Amygdala (tissue), 56 donors: ENCODE measurements at places on chromosomes 4 and X.

DNA sequence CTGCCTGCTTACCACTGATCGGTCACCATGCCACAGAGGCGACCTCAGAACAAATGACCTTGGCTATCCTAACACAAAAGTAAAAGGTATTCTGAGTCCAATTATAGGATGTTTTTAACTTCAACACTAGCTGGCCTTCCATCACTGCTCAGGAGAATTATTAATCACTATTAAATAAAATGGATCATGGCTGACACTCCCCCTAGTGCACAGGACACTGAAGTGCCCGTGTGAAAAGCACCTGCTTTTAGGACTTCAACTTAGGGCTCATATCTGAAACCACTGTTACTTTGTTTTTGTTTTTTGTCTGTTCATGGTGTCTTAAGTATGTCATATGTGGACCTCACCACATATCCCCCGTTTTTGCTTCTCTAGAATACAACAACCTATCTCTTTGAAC is 33.9 kb downstream of the STX18 start:
- no peak for DNase-seq

GRCh38 chrX:368811-369562 is 17.7 kb downstream of the PPP2R3B start:
- no peak for DNase-seq

DNA sequence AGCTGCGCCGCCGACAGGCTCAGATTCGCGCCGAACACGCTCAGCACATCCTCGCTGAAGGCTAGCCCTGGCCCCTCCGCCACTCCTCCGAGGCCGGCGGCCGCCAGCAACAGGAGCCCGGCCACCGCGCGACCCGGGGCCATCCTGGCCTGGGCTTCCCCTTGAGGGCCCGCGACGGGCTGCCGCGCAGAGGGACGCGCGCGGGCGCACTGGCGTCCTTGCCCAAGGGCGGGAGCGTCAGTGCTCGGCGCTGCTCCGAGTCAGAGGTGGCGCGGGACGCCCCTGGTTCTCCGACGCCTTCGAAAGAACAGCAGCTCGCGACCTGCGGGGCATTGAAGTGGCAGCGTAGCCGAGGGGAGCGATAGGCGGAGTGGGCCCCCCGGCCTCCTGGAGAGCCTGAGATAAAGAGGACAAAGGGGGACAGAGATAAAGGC is 745 bp downstream of the SLC39A8 start:
- peak; percentile 23 for DNase-seq

- DNase-seq, result no peak
These were observed 86.9 kb upstream of the PHOX2B start for GRCh38 chr4:41835321-41835995.

GRCh38 chrX:13716905-13717304 is 17.5 kb downstream of the TRAPPC2 start:
- no peak for DNase-seq

- no peak for DNase-seq
These were observed 33.2 kb downstream of the PPARGC1A start for GRCh38 chr4:23856630-23857029.

DNA sequence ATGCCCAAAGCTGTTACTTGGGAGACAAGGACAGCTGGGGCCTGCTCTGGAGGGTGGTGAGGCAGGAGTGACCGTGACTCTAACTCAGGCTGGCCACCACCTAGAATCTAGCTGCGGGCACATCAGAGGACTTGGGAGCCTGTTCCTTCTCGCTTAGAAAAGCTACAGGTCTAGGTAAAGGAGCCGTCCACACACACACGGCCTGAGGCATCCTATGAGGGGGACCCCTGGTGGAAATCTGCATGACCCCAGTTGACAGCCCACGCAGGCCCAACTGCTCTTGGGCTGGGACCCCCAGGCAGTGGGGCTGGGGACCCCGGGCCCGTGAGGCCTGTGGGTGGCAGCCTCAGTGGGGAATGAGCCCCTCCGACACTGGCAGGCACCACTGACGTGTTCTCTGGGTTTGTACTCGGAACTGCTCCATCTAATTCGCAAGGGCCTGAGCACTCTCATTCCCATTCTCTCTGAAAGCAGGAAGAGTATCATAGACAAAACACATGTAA is 75.6 kb downstream of the ACOX3 start:
- no peak for DNase-seq

GRCh38 chrX:105753411-105753810 is 68.9 kb upstream of the NRK start:
- DNase-seq, result no peak

GRCh38 chrX:142251202-142251601 is 46.1 kb upstream of the MAGEC2 start:
- no peak for DNase-seq

DNA sequence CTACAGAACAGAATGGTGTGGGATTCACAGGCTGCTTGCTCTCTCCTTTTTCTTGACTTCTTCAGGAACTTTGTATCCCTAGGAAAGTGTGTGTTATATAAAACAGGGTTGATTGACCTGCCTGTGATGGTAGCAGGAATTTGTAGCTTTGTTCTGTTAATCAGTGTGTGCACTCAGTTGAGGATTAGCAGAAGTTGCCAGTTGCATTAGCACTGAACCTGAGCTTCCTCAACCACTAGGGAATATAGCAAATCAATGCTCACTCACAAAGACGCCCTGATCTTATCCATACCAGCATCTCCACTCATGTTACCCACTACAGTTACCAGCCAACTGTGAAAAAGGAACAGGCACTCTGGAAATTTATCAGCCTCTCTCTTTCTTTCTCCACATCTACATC is 319.1 kb upstream of the EMCN start:
- DNase-seq, result no peak

- no peak for DNase-seq
These were observed 53.2 kb downstream of the MGST2 start for GRCh38 chr4:139718833-139719232.

GRCh38 chrX:2498781-2499302 is 1.9 kb downstream of the DHRSX start:
- no peak for DNase-seq

DNA sequence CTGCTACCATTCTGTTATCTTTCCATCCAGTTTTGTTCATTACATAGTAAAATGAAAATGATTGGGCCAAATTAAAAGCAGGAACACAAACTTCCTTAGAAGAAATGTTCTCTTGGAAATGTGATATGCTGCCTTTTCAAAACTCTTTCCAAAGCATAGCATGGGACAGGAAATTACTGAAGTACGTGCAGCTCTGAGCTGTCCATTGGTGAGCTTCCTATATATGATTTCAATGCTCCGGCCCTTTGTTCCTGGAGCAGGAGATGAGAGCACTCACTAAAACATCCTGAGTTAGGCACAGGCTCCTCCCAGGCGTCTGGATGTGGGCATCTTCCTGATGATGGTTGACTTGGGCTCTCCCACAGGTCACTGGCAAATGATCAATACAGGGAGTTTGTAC is 33.0 kb upstream of the ANXA3 start:
- no peak for DNase-seq

DNA sequence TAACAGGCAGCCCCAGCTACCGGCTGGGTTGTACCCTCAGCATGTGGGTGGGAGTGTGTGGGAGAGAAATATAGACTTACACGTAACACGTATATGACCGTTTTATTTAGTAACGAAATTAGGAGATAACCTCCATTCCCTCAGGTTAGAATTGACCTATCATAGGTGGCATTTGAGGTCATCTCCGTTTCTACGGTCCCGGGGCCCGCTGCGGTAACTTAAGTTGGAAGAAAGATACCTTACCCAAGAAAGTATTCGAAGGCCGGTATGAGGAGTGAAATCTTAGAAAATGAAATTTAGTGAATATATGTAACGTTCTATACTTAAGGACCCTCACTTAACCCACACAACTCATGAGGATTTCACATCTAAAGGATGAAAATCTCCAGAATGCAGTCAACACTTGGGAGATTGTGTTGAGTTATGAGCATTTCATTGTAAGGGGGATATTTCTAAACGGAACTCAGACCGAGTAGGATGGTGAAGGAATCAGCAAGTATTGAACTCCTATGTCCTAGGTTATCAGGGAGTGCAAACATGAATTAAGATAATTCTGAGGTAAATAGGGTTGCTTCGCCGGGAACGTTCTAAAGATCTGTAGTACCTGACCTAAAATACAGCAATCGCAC is 891 bp downstream of the CISD2 start:
- DNase-seq, result no peak

DNA sequence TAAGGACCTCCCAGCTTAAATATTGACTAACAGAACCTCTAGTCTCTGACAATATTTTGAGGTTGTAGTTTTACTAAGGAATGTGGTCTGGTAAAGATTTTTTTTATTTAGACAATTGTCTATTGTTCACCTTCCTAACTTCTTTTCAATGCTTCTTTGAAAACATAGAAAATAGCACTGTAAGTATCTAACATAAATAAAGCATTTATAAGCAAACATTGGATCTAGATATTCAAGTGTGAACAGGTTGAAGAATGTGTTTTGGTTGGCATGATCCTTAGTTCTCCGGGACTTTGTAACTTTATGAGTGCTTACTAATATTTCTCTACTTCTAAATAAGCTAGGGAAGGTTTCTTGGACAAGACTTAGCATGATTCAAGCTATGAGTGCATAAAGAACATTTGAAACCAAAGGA is 285.4 kb upstream of the ARSJ start:
- DNase-seq, result no peak

DNA sequence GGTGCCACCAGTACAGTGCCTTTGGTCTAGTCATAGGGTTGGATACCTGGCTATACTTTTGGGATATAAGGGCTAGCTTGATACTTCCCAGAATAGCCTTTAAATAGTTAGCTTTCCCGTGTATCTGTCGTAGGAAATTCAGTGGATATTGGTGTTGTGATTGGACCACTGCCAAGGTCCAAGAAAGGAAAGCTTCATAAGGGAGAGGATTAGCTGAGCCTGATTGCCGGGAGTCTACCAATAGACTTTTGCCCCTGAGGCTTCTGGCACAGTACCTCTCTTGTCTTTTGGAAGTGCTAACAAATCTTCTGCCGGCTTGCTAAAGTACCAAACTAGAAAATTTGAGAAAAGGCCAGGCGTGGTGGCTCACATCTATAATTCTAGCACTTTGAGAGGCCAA is 350.6 kb downstream of the CHIC1 start:
- no peak for DNase-seq

- no peak for DNase-seq
These were observed 211.6 kb upstream of the DKK2 start for GRCh38 chr4:107247738-107248137.

DNA sequence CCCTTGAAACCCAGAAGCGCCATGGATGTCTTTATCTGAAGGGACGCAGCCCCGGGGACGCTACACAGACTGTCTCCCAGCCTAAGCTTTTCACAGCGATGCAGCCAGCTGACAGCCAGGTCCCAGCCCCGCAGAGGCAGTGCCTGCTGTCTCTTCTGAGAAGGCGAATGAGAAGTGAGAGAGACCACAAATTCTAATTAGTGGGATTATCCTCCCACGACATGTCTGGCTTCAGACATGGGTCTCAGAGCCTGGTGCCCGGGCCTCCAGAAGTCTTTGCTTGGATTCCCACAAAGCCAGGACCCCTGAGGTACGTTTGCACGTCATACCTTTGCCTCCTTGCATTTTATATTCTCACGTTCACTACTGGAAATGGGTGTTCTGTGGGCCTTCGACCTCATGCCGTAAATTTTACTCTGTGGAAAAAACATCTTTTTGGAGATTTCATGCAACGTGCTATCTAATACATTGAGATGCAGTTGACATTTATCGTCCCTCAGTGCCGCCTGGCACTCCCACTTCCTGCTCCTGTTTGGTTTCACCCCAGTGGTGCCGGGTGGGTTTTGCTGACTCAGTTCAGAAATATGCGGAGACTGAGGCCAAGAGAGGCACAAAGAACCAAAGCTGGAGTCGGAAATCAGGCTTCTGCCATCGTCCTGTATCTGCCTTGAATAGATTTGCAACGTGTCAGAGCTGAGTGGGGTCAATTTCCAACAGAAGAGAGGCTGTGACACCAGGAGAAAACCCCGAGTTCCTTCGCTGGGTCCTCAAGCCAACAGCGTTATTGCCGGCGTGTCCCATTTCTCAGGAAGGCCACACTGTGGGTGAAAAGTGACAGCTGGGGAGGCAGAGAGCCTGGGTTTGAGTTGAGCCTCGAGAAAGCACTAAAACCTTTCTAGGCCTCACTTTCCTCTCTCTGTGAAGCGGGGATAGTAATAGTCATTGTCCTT is 114.4 kb downstream of the STK32B start:
- no peak for DNase-seq

GRCh38 chr4:82357640-82358039 is 16.2 kb downstream of the HNRNPD start:
- no peak for DNase-seq

GRCh38 chrX:123203772-123204171 is 19.7 kb downstream of the GRIA3 start:
- no peak for DNase-seq

DNA sequence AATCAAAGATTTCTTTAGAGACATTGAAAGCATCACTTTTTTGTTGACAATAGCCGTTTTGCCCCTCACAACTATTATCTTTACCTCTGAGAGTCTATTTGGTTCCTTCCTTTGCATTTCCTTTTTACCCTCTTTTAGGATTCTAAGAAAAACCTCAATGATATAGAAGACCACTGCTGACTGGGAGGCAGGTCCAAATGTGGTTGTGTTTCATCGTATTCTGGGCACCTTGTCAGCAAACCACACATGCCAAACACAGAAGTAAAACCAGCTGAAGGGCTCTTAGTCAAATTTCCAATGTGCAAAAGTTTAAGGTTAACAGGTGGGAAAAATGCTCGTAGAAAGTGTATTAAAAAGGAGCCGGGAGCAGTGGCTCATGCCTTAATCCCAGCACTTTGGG is 5.1 kb upstream of the PRMT9 start:
- no peak for DNase-seq

GRCh38 chr4:38532908-38533499 is 131.0 kb upstream of the KLF3 start:
- DNase-seq, result no peak

- DNase-seq, result no peak
These were observed 90.5 kb downstream of the ELOVL6 start for GRCh38 chr4:110107866-110108265.

- DNase-seq, result no peak
These were observed 317.6 kb upstream of the CNKSR2 start for GRCh38 chrX:21056622-21057021.

DNA sequence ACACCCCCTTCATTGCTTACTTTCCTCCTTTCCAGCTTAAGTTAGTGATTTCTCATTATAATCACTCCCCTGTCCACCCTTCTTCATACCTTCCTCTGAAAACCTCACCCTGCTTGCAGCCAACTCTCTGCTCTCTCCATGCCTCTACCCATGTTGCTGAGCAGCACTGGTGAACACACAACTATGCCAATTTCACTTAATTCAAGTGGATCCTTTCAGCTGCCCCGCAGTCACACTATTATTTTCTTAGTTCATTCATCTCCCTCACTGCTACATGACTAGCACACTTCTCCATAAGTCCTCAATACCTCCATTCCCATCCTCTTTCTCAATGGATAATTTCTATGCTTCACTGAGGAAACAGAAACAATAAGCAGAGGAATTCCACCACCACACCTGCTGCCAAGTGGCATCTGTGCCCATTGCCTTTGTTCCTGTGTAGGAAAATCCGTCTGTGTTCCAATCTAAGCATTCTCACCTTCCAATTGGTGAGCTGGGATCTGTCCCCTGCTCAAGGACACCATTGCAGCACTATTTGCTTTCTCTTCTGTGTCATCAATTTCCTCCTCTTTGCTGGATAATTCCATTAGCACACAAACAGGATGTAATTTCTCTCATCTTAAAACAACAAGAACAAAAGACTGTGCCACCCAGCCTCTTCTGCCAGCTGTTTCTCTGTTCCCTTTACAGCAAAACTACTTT is 25.2 kb upstream of the PRSS48 start:
- no peak for DNase-seq

GRCh38 chr4:184763150-184763780 is 29.4 kb upstream of the CENPU start:
- DNase-seq, result no peak
